ENCODE measurements at places on chromosomes 2 and 18.

DNA sequence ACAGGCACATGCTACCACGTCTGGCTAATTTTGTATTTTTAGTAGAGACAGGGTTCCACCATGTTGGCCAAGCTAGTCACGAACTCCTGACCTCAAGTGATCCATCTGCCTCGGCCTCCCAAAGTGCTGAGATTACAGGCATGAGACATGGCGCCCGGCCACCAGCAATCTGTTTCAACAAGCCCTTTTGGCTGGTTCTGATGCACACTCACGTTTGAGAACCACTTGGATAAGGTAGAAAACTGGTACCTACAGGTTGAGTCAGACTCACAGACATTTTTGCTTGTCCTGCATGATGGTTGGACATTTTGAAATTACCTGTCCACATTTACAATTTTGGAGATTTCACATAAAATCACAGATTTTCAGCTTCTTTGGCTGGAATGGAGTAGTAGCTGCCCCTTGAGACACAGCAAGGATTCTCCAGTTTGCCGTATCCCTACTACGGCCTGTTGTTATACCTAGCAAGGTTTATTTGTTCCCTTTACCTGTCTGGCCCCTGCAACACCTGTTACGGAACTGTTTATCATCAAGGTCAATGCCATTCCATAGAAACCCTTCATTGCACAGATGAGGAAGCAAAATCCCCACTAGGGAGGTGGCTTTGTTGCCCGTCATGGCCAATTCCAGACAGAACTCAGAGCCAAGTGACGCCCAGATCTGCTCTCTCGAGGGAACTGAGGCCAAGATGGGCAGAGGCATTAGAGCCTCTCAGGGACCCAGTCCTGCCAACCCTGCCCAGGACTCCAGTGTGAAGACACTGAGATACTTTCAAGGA is 31.4 kb upstream of the IGFBP2 start:
- no peak for DNase-seq

GRCh38 chr2:120453635-120453998 is 107.7 kb downstream of the INHBB start:
- no peak for DNase-seq

GRCh38 chr2:191981706-191982105 is 134.8 kb upstream of the CAVIN2 start:
- no peak for DNase-seq

- DNase-seq = peak; percentile 6
Observed at GRCh38 chr2:3644891-3645605, 13.0 kb upstream of the ALLC start.

GRCh38 chr2:70011335-70011734 is 49.9 kb upstream of the ASPRV1 start:
- DNase-seq = no peak
